Mesenteric fat pad (tissue), 1 donor: ENCODE measurements at places on chromosomes 3 and 15. TPM values are rescaled to one million over a fixed set of nuclear protein-coding genes. Genes with fewer than 3 reads are reported as not detected.

- no peak for DNase-seq
Measured at GRCh38 chr15:62492900-62493299, 327.8 kb upstream of the C2CD4B start.

DNA sequence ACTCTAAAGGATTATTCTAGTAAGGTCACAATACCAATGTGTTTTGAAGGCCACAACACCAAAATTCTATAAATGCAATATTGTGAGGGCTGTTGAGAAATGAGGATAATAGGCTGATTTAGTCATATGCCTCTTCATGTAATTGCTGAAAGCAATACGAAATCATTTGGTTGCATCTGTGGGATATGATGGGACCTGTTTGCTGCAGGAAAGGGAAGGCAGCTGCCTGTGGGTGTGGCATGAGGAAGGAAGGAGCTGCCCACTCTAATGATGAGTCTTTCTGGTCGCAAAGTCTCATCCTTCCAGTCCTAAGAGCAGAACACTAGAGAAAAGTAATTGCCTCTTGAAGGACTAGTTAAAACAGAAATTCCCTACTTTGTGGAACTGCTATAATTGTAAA, 245.3 kb upstream of the ZPLD1 start:
- DNase-seq: no peak

DNA sequence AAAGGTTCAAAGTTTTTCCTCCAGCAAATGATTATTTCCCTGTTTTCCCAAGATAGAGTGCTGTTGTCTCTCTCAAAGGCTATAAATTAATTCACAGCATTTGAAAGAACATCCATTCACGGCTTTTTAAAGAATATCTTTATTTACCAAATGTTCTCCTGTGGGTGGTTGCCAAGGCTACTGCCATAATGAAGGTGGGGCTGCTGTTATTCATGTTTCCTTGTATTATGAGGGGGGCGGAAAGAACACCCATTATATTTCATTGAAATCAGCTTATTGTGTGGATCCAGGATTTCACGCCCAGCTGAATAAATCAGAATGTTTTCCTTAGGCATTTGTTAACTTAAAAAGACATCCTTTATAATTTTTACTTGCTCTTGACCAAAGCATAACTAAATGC, 10.1 kb downstream of the SRP14 start:
- no peak for DNase-seq

DNA sequence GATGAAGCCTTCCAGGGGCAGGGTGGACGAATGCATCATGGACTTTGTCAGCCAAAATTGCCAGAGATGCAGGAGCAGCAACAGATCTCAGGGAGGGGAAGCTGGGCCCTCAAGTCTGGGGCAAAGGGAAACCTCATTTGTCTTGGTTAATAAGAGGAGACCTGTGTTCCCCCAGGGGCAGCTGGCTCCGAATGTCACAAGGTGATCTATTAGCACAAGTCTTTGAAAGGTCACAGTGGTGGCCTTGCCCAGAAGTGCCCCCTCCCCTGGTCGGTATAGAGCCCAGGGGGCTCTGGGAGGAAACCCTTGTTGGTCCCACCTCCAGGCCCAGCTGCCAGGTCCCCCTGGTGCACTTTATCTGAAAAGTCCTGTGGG, 46.2 kb downstream of the ABTB1 start:
- peak; percentile 73 for DNase-seq

- no peak for DNase-seq
Measured at GRCh38 chr3:39469258-39469657, 1.8 kb downstream of the MOBP start.

- DNase-seq: no peak
Measured at GRCh38 chr3:188635258-188636042, 481.5 kb downstream of the LPP start.

GRCh38 chr3:81451611-81452010, 309.8 kb downstream of the GBE1 start:
- no peak for DNase-seq

GRCh38 chr15:67370206-67370954, 115.8 kb downstream of the IQCH start:
- DNase-seq: no peak

DNA sequence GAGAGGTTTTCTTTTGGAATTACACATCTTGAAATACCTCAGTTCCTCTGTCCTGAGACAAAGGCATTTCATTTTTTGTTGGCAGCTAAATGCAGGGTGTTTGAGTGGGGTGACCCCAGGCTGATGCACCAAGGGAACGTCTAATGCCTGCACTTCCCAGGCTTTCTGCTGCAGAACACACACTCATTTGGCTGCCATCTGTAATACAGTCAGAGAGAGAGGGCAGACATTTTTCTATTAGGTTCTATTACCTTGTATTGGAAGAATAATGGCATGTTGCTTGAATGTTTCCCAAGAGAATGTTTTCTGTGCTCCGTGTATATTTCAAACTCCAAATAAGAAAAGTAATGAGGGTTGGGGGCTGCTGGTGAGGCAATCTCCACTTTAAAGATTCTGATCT, 87.1 kb downstream of the PTPRG start:
- DNase-seq: no peak

- DNase-seq: no peak
Measured at GRCh38 chr15:46933332-46933731, 784.0 kb upstream of the SEMA6D start.

DNA sequence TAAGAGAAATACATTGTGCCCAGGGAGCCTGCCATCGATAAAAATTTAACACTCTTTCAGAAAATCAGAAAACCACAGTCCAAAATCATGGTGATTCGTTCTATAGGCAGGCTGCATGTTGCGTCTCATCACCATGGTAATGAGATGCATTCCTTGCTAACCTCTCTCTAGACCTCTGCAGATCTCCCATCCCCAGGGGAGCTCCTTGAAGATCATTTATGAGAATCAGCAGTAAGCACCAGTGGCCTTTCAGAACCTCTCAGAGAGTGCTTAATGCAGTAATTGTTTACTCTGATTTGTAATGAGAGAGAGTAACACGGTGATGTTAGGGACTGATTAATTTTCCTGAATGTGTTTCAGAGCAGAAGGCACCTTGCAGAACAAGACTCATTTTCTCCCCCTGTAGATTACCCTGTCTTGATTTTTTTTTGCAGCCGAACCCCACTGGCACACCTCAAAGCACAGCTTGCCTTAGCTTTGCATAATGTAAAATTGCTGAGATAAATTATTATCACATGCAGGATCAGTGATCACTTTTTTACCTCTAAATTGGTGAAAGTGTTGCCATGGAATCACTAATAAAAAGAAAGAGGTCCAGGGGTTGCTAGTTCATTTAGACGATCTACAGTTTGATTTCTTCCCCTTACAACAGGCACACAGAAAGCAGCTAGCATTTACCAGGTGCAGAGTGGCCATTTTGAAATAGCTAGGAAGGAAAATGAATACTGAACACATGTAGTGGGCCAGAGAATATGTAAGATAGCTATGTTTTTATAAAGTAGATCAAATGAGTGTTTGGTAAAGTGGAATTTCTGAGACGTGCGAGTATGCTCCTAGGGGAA, 98.9 kb upstream of the CHL1 start:
- DNase-seq: no peak

GRCh38 chr3:177251755-177252154, 54.5 kb upstream of the TBL1XR1 start:
- DNase-seq: no peak

- DNase-seq: no peak
Measured at GRCh38 chr15:29140475-29141307, 128.9 kb downstream of the NSMCE3 start.

- DNase-seq: no peak
Measured at GRCh38 chr3:33278163-33278562, 921 bp downstream of the FBXL2 start.

DNA sequence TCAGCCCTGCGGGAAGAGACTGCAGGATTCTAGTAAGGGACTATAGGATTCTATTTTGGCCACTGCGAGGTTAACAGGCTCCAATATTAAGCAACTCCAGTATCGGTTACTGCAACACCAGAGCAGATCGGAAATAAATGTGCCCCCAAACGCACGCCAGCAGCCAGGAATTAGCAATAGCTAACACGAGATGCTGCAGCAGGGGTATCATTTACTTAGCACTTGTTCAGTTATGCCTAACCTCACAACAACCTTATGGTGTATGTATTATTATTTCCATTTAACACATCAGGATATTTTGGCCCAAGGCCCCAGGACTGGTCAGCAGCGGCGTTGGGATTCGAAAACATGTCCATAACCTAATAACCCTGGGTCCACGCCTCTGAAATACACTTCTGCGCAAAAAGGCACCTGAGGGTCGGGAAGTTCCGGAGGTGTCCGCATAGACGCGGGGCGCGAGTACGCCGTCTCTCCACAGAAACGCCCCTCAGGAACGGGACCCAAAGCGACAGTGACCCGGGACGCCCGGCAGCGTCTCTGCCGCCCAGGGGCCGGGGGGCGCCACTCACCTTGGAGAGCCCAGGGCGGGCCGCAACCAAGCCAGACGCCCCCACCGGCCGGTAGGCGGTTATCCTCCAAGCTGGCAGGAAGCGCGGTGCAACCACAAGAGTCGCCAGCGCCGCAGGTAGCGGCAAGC, 681 bp downstream of the PIK3CB start:
- no peak for DNase-seq

- no peak for DNase-seq
Measured at GRCh38 chr15:33132722-33133345, 61.7 kb downstream of the FMN1 start.

DNA sequence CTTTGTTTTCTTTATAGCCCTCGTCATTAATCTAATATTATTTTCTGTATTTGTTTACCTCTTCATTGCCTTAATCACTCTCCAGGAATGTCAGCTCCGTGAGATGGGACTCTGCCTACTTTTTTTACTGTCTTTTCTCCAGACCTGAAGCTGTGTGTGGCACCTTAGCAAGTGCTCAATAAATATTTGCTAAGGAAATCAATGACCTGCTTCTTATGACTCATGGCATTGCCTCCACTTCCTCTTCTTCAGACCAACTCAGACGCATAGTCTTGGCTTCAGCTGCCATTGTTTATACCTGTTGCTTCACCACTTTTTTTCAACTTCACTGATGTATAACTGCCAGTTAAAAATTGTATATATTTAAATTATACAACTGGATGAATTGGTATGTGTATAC, 218.5 kb upstream of the CMC1 start:
- DNase-seq: no peak

GRCh38 chr3:72487946-72488737, 360.1 kb downstream of the SHQ1 start:
- DNase-seq: no peak

DNA sequence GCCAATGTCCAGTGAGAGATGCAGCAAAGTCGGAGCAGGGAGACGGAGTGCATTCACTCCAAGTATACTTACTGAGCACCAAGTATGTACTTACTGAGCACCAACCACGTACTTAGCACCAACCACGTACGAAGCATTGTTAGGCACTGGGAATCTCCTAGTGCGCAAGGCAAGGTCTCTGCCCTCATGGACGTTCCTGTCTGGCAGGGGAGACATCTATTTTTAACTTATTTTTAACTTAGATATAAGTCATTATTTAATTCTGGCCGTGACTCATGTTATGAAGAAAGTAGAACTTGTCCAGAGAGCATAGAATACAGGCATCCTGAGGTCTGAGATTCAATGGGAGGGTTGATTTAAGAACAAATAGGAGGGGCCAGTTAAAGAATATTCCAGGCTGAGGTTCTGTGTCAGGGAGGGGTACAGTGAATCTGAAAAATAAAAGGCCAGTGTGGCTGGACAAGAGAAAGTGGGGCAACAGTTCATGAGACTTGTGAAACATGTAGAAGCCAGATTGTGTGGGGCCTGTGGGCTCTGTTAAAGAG, 9.3 kb upstream of the LRRC31 start:
- DNase-seq: no peak

DNA sequence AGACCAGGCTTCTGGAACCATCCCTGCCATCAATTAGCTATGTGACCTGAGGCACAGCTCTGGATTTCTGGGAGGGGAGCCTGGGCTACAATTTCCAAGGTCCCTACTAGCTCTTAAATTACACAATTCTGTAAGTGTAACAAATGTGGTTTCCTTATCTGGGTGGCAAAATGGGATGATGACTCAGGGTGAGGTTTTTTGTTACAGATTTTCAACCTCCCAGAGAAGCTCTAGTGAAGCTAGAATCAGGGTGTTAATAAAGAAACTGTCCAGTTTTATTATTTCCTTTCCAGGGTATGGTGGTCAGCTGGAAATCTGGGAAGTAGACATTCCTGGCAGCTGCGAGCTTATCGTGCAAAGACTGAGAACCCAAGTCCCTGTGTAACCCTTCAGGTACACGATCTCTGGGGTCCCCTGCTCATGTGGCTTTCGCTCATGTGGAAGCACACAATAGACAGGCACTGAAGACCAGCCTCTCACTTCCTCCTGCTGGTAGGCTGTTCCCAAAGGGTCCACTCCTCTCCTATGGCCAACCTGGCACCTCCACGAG, 7.3 kb downstream of the RAB27A start:
- DNase-seq: no peak

DNA sequence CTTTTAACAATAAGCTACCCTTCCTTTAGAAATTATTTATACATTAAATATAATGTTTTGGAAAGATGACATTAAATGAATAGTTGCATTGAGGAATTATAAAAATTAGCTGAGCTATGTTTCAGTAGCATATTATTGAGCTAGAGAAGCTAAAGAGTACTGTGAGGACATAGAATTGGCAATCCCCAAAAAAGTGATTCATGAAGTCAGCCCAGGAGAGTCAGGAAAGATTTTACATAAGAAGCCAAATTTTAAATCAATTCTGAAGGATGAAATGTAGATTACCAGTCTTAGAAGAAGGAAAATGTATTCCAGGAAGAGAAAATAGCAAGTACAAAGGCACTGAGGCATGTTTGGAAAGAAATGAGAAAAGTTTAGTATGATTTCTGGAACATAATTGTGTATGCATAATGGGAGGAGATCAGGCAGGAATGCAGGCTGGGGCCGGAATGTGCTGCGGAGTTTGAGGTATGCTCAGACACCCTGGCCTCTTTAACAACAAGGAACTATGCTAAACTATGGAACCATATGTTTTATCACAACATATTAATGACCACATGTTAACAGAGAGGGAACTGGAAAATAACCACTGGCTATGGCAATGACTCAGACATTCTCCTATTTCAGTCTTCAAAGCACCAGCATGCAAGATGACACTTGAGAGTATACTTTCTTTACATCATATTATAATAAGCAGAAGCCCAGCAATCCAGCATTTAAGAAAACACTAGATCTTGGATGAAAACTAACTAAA, 103.3 kb upstream of the COL8A1 start:
- no peak for DNase-seq

DNA sequence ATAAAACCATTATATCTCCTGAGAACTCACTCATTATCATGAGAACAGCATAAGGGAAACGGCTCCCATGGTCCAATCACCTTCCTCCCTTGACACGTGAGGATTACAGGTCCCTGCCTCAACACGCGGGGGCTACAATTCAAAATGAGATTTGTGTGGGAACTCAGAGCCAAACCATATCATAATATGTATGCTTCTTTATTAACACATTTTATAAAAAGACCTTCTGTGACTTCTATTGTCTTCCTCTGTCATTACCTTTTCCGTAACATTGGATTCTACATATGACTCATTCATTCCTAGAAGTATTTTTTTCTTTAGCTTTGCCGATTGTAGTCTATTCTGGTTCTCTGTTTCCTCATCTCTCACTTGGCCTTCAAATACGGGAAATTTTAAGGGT, 267.2 kb upstream of the ROBO1 start:
- no peak for DNase-seq

Gene ECE2
- not detected for total RNA-seq

Gene GPR27
- total RNA-seq: 1.5 TPM

Gene CNTN3
- 4.0 TPM for total RNA-seq
